Heart right ventricle (tissue), 16 donors: ENCODE measurements at places on chromosomes 16 and 17. TPM values are rescaled to one million over a fixed set of nuclear protein-coding genes. Genes with fewer than 3 reads are reported as not detected.

The TP53TG3B gene
- not detected for total RNA-seq

The MYCBPAP gene
- total RNA-seq = 0.55 TPM

The TP53TG3D gene
- total RNA-seq = 0.79 TPM

The GCGR gene
- total RNA-seq = not detected

The CPSF4L gene
- total RNA-seq = not detected

The SLC39A11 gene
- 8.4 TPM for total RNA-seq

The CCL1 gene
- not detected for total RNA-seq

The KRTAP4-5 gene
- total RNA-seq = not detected

The PFN1 gene
- total RNA-seq = 160 TPM

The DNAAF1 gene
- not detected for total RNA-seq
